ENCODE measurements at places on chromosomes 11 and 22.

- no peak for DNase-seq
These were observed 11.9 kb downstream of the LYVE1 start for GRCh38 chr11:10556590-10556989.

GRCh38 chr11:118917481-118918127 is 8.1 kb downstream of the BCL9L start:
- DNase-seq, result no peak

DNA sequence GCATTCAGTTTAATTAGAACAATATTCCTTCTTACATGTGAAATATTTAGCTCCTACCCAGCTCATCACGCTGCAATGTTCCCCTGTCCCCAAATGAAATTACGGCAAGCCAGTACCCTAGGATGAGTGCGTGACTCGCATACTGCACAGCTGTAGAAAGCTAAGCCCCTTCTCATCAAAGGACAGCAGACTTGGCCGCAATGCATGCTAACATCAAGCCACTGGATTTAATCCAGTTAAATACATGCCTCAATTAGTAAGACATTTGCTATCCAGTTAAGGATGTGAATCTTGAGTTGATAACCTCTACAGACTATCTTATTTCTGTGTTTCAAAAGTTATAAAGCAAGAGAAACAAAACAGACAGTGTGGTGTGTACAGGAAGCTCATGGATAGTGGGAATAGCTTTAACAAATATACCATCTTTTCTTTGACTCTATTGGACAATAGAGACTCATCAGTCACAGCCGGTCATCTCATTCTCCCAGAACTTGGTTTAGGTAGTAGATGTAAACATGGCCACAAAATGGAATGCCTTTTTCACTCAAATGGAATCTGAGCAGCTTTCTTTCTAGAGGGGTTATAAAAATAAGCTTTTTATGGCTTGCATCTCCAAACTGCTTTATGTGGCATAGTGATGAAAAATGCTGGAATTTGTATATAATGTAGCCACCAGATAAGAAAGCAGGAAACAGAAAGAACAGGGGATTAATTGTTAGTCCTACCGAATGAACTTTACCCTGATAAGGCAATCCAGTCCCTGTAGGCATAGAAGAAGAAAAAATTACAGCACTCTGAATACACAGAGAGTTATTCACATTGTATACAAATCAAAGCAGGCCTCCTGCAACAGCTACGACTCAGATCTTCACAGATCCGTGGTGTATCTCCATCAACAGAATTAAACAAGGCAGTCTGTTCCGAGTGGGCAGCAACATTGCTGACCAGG is 224.1 kb downstream of the CADM1 start:
- no peak for DNase-seq

GRCh38 chr11:130765951-130766649 is 150.2 kb downstream of the SNX19 start:
- no peak for DNase-seq

DNA sequence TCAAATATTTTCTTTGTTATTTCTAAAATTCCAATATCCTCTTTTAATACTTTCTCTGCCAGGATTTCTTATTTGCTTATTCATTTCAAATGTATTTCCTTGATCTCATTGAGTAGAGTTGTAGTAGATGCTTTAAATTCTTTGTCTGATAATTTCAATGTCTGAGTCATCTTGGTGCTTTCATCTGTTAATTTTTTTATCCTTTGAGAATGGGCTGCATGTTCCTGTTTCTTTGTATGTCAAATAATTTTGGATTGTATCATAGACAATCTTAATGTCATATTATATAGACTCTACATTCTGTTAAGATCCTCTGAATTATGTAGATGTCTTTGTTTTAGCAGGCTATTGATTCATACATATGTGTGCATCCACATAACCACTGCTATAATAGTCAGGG is 57.5 kb downstream of the MYEOV start:
- no peak for DNase-seq

GRCh38 chr11:72349616-72350218 is 84.6 kb downstream of the CLPB start:
- DNase-seq, result no peak

GRCh38 chr11:132814410-132814809 is 717.9 kb downstream of the OPCML start:
- DNase-seq, result no peak

- DNase-seq, result no peak
These were observed 85.4 kb downstream of the ATXN10 start for GRCh38 chr22:45757068-45757467.

DNA sequence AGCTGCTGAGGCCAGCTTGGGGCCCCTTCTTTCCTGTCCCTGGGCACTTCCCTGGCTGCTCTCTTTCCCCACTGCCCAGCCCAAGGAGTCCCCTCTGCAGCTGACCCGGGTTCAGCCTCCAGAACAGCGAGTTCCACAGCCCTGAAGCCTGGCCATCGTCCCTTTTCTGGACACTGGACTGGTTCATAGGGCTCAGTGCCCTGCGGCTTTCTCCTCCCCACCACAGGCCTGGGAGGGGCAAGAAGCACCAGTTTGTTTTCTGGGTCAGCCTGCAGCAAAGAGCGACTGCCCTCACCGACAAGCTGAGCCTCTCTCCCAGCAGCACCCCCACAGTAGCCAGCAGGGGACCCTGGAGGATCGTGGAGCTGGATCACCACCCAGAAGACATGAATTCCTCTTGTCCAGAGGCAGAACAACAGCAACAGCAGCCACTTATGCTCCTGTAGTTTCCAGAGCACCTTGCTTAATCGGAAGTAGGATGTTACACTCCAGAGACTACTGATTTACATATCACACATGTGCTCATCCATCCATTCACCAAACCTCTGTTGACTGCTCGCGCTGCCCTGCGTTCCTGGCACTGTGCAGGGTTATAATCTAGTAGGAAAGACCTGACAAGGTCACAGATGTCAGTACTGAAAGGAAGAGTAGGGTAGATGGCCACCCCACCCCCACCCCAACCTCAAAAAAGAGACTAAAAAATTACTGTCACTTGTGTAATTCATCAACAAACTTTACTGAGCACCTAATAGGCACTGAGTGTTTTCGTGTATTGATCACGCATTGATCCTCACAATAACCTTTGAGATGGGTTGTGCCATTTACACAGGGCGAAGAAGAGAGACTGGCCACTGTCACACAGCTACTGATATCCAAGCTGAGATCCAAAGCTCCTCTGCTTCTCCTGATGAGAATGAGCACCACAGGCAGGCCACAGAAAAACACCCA is 13.0 kb upstream of the CXCR5 start:
- DNase-seq, result no peak

DNA sequence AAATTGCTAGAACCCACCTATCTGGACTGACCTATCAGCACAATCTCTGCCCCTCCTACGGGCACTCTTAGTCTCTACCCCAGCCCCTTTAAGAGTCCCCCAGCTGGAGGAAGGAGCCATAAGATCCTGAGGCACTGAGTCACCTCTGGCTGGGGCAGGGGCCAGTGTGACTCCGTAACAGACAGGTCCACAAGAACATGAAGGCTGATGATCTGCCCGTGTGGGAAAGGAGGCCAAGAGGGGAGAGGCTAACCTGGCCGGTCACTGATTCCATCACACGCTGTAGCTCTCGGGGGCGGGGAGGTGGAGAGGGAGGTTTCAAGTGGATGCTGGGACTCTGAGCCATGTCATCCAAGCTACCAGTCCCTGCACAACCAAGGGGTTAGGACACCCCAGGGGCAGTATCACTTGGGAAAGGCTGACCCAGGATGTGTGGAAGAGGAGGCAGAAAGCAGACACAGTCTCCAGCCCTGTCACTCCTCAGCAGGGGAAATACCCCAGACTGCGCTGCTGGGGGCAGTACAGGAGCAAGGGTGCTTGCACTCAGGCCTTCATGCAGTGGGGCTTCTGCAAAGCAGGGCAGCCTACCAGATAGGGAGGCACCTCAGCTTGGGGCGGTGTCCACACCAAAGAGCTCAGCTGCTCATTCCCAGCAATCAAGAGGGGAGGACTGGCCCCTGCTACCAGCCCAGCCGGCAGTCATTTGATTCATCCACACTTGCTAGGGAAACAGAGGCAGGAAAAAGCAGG is 22.3 kb downstream of the ARHGAP1 start:
- no peak for DNase-seq

DNA sequence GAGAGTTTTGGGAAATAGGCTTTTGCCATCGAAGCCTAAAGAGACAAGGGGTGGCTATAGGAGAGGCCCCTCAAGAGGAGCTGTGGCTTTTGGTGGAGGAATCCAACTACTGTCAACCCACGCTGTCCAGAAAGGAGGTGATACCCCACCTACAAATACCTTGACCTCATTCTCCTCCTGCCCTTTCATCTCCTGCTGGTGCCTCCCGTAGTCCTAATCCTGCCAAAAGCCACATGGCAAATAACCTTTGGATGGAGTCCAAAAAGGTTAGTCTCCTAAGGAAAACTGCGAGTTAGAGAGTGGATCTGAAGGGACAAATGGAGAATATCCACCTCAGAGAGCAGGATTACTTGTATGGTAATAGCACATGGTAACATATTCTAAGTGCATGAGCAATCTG is 112.7 kb downstream of the PDE3B start:
- DNase-seq, result no peak

DNA sequence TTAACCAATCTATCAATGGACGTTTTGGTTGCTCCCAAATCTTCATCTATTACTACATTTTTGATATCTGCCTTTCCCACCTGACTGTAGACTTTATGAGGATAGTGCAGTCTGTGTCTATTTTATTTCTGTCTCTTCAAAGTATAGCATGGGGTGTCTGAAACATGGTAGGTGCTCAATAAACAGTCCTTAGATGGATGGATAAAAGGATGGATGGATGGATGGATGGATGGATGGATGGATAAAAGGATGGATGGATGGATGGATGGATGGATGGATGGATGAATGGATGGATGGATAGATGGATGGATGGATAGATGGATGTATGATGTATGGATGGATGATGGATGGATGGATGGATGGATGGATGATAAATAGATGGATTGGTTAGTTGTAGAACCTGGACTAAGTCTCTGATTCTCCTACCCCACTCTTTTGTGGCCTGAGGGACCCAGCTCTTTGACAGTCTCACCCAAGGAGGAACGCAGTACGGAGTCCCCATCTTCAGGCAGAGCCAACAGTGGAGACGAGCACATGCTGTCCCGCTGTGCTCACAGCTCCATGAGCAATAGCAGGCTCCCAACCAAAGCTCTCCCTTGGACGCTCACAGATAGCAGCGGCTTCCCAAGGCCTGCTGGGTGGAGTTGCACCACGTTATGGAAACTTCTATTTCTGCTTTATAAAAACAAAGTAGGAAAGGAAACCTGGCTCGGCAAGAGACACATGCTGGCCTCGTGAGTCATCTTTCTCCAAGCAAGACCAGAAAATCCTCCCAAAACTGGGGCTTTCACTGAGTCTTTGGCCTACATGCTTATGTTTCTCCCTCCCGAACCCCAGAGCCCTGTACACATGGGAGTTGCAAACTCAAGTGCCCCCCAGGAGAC is 448.0 kb downstream of the MIAT start:
- DNase-seq, result no peak

DNA sequence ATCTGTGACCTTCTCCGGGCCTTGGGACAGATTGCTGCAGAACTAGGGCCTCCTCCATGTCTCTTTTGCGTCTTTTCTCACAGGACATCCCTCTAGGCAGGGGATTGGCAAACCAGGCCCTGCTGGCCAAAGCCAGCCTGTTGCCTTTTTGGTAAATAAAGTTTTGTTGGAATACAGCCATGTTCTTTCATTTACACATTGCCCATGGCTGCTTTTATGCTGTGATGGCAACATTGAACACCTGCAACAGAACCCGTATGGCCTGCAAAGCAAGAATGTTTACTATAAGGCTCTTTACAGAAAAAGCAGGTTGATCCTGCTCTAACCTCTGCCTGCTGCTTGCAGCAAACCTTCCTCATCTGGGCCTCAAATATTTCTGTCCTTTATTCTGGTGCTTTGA is 56.8 kb upstream of the B3GAT1 start:
- no peak for DNase-seq

- no peak for DNase-seq
These were observed at the start of gene MS4A8 for GRCh38 chr11:60699284-60699691. MS4A8 (plus strand) TSS chr11:60699612; CDS start chr11:60700861, 1,249 bp downstream.

GRCh38 chr22:47023871-47024270 is 261.4 kb downstream of the TBC1D22A start:
- no peak for DNase-seq

- DNase-seq, result no peak
These were observed 11.3 kb downstream of the MCAT start for GRCh38 chr22:43131773-43132501.

- no peak for DNase-seq
These were observed 3.4 kb downstream of the AGBL2 start for GRCh38 chr11:47711816-47712215.

DNA sequence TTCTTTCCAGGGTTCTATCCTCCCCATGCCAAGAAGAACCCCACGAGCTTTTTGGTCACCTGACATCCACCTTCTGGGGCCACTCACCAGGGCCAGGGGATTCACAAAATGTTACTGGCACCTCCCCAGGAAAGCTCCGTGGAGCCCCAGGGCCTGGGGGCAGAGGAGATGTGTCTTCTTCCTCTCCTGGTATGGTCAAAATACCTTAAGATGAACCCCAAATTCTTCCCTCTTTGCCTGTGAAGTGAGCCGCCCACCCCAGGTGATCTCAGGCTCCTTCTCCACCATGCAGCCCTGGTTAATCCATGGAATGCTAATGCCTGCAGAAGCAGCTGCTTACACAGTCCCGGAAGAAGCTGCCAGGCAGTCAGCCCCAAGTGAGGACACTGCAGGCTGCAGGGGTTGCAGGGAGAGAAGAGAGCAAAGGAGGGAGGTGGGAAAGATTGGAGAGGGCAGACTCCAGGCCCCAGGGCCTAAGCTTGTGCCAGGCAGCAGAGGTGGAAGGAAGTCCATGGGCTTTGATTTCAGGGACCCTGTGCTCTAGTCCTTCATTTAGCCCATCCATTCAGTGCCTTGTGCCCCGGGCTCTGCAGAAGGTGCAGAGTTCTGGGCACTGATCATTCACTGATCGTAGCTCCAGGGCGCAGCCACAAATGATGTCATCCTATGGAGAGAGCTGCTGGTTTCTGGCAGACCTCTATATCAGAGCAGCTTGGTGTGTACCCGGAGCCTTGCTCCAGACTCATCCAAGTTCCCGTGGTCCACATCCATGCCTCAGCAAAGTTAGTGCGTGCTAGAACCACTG is 127.9 kb upstream of the NECTIN1 start:
- DNase-seq, result no peak

- DNase-seq, result no peak
These were observed 384.7 kb downstream of the OPCML start for GRCh38 chr11:133147625-133148024.

DNA sequence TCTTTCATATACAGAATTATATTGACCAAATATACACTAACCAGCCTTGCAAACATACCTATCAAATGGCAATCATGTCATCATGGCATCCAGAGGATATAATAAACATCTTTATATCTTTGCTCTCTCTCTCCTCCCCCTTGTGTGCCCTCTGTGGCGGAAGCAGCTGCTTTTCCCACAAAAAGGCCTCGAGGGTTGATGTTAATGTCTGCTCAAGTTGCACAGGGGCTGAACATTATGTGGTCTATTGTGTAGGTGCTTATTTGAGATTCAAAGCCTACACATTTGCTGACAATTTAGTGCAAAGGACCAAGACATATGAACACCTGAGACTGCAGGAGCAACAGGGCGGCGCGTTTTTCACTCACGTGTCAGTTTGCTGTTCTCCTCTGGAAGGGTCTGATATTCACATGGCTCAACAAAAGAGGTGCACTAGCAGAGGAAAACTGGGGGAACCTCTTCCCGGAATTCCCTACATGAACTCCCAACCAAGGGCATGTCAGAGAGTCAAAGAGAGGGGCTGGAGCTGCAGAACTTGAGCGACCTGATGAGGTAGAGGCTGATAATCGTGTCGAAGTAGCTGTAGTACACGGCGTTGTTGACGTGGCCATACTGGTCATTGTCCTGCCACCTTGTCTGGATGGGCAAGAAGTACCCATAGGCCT is 138.8 kb downstream of the RCN1 start:
- no peak for DNase-seq

GRCh38 chr22:24330636-24331035 is 60.0 kb downstream of the SPECC1L start:
- no peak for DNase-seq

All from activated CD4-positive, alpha-beta T cell treated with anti-CD3 and anti-CD28 coated beads for 1 hour (primary cell).